Natural killer cell (primary cell): ENCODE measurements at places on chromosomes 6 and 20. TPM values are rescaled to one million over a fixed set of nuclear protein-coding genes. Genes with fewer than 3 reads are reported as not detected.

- no peak overlapping the region for H3K27ac ChIP-seq
- no peaks in the 10 kb centered on the region for H3K27me3 ChIP-seq
- no peak for DNase-seq
- no peak overlapping the region for H3K4me3 ChIP-seq
These were observed 44.1 kb upstream of the MOXD1 start for GRCh38 chr6:132445201-132445951.

DNA sequence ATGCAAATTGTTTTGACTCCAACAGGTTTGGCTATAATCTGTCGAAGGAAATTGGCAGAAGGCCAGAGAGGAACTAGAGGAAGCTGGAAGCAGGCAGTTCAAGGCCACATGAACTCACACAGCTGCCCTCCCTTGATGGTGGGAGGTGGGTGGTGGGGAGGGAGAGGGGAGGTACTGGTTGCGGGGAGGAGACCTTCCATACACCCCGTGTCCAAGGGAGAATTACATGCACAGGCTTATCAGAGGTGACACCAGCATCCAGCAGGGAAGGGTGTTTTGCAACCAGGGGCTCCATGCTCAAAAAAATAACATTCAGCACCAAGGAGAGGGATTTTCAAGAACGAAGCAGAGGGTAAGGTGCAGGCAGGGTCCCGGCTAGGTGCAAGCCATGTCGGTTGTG is 9.1 kb downstream of the PRND start:
- no peaks in the 10 kb centered on the region for H3K36me3 ChIP-seq
- peaks cover 5% of the 10 kb centered on the region for H3K4me1 ChIP-seq
- no peak overlapping the region for H3K27ac ChIP-seq
- DNase-seq = no peak
- no peaks in the 10 kb centered on the region for H3K27me3 ChIP-seq

GRCh38 chr6:19664050-19664449 is 173.1 kb upstream of the ID4 start:
- no peak overlapping the region for H3K4me3 ChIP-seq
- H3K27ac ChIP-seq = no peak overlapping the region
- no peaks in the 10 kb centered on the region for H3K36me3 ChIP-seq

- no peaks in the 10 kb centered on the region for H3K36me3 ChIP-seq
- peak overlapping the region; percentile 48 for H3K4me3 ChIP-seq
- peaks cover 19% of the 10 kb centered on the region for H3K4me1 ChIP-seq
- no peak overlapping the region for H3K27ac ChIP-seq
- DNase-seq = peak; percentile 91
These were observed 14.3 kb upstream of the SPAG4 start for GRCh38 chr20:35600993-35601973.

GRCh38 chr6:12909833-12910232 is 193.3 kb downstream of the PHACTR1 start:
- DNase-seq = no peak
- no peaks in the 10 kb centered on the region for H3K36me3 ChIP-seq
- H3K27me3 ChIP-seq = no peaks in the 10 kb centered on the region
- no peak overlapping the region for H3K27ac ChIP-seq
- H3K4me3 ChIP-seq = no peak overlapping the region

GRCh38 chr6:82131441-82131840 is 116.1 kb downstream of the IBTK start:
- H3K27me3 ChIP-seq = no peaks in the 10 kb centered on the region
- no peaks in the 10 kb centered on the region for H3K4me1 ChIP-seq
- no peak overlapping the region for H3K4me3 ChIP-seq
- no peaks in the 10 kb centered on the region for H3K36me3 ChIP-seq
- H3K27ac ChIP-seq = no peak overlapping the region

- peaks cover 27% of the 10 kb centered on the region for H3K4me1 ChIP-seq
- no peaks in the 10 kb centered on the region for H3K27me3 ChIP-seq
- H3K27ac ChIP-seq = peak within 1 kb of the TSS; percentile 73
- H3K4me3 ChIP-seq = peak within 1 kb of the TSS; percentile 65
These were observed at the start of gene ZNF341 for GRCh38 chr20:33731693-33732165. ZNF341 (plus strand) TSS chr20:33731996; CDS start chr20:33732022, 26 bp downstream.

DNA sequence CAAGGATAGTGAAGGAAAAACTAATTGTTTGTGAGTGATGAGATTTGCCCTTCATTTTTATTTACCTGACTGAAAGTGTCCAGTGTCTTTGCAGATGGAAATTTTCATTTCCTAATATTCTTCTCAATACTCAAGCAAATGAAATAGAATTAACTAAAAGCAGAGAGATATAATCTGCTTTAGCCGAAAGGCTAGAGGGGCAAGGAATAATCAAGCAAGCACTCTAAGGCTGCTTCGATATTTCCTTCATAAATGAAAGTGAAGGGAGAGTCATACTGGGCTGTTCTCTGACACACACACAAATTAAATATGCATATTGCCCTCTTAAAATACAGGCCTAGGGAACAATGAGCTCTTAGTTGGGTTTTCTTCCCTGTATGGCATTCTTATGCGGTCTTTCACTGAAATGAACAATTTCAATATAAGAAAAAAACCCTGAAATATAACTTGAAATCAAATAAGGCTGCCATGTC is 47.5 kb upstream of the POPDC3 start:
- H3K27ac ChIP-seq = no peak overlapping the region
- no peaks in the 10 kb centered on the region for H3K27me3 ChIP-seq
- no peak for DNase-seq
- H3K36me3 ChIP-seq = no peaks in the 10 kb centered on the region

DNA sequence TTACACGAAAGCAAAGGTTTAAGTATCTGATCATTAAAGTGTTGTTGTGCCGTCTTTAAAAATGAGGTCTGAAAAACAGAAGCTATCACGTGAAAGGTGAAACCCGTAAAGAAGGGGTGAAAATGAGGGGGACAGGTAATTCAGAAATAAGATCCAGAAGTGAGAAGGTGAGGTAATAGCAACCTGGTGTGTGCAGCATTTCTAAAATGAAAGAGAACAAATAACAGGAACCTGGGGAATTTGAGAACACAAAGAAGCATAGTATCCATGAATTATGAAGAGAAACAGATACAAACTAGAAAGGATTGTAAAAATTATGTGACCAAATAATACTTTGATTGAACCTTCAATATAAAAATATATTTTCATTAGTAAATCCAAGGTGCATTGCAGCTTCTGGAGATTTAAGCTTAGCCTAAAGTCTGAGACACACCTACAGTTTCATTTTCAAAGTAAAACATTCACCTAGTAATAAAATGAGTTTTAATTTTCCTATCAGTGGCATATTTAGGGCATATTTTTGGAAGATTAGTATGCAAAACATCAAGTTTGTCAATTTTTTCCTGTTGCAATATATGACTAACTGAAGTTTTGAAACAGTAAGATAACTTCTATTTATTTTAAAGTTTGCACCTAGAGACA is 1.4 kb downstream of the HEY2 start:
- H3K4me3 ChIP-seq = no peak overlapping the region
- peaks cover 29% of the 10 kb centered on the region for H3K4me1 ChIP-seq
- H3K36me3 ChIP-seq = no peaks in the 10 kb centered on the region
- H3K27me3 ChIP-seq = peaks cover 44% of the 10 kb centered on the region
- no peak for DNase-seq
- no peak overlapping the region for H3K27ac ChIP-seq

- peaks cover 24% of the 10 kb centered on the region for H3K4me1 ChIP-seq
- H3K27me3 ChIP-seq = no peaks in the 10 kb centered on the region
- no peak overlapping the region for H3K27ac ChIP-seq
- DNase-seq = no peak
- H3K4me3 ChIP-seq = no peak overlapping the region
These were observed 97.8 kb upstream of the MRPS10 start for GRCh38 chr6:42315259-42315990.

DNA sequence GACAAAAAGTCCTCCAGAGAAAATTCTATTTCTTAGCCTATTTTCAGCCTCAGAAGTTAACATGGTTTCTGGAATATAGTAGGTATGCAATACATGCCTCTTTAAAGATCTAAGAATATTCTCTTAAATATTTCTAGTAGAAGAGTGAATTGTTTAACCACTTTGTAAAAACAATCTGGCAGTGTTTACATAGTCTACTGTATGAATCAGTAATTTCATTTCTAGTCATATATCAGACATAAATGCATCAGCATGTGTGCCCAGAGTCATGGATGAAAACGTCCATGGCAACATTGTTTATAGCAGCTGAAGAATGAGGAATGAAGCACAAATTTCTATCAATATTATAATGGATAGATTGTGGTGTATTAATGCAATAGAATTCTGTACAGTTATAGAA is 124.9 kb downstream of the NKAIN2 start:
- DNase-seq = no peak
- H3K36me3 ChIP-seq = no peaks in the 10 kb centered on the region
- H3K27ac ChIP-seq = no peak overlapping the region

DNA sequence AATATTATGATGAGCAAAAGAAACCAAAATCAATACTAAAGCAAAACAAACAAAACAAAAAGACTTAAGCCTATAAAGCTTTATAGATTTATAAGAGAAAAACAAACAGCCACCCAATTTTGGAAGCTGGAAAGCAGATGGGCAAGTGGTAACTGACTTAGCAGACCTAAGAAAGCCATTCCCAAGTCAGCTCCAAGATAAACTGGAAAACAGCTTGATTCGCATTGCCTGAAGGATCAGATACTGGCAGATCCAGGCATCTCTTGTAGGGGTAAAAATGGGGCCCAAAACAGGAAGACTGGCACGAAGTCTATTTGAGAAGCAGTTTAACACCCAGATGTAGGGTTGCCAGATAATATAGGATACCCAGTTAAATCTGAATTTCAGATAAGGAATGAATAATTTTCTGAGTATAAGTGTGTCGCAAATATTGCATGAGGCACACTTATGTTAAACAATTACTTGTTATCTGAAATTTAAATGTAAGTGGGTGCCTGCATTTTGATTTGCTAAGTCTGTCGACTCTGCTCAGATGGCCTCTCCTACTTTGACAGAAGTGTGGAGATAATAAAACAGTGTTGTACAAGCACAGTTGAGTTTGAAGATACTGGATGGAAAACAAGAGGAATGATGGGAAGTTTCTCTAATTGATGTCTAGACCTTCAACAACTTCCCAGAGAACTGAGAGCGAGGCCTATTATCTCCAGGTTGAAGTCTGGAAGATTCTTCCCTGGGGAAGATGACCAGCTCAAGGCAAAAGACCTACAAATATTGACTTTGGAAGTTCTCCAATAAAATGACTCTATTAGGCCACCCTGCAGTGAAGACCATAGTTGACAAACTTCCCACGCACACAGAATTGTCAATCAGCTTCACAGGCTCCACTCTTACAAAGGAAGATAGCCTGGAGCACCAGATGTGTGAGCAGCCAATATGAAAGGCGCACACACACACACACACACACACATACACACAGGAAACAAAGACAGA is 113.4 kb downstream of the FAM50B start:
- no peaks in the 10 kb centered on the region for H3K27me3 ChIP-seq
- no peak overlapping the region for H3K4me3 ChIP-seq
- H3K27ac ChIP-seq = no peak overlapping the region
- DNase-seq = no peak
- no peaks in the 10 kb centered on the region for H3K36me3 ChIP-seq

- H3K4me1 ChIP-seq = peaks cover 13% of the 10 kb centered on the region
- peak overlapping the region; percentile 87 for H3K27ac ChIP-seq
- H3K27me3 ChIP-seq = no peaks in the 10 kb centered on the region
- H3K36me3 ChIP-seq = no peaks in the 10 kb centered on the region
- H3K4me3 ChIP-seq = no peak overlapping the region
These were observed 23.5 kb downstream of the PLEKHG1 start for GRCh38 chr6:150622941-150623874.

DNA sequence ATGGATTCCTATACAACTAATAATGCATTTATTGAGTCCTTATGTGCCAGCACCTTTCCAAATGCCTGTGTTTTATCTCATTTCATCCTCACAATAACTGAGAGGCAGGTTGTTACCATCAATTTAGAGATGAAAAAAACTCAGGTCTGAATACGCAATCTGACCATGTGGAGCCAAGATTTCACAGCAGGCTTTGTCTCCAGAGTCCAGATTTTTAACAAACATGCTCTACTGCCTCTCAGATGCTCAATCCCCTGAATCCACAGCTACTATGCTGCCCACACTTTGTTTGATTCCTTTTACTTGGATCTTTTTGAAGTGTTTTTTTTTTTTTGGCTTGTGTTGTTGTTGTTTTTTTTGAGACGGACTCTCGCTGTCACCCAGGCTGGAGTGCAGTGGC is 46.8 kb downstream of the B4GALT5 start:
- H3K4me3 ChIP-seq = no peak overlapping the region
- no peaks in the 10 kb centered on the region for H3K27me3 ChIP-seq
- no peaks in the 10 kb centered on the region for H3K36me3 ChIP-seq

- H3K4me1 ChIP-seq = no peaks in the 10 kb centered on the region
- no peaks in the 10 kb centered on the region for H3K27me3 ChIP-seq
- no peaks in the 10 kb centered on the region for H3K36me3 ChIP-seq
- no peak for DNase-seq
- no peak overlapping the region for H3K4me3 ChIP-seq
These were observed 77.1 kb downstream of the SOD2 start for GRCh38 chr6:159615918-159616317.

GRCh38 chr20:16052456-16052855 is 520.8 kb downstream of the KIF16B start:
- no peak overlapping the region for H3K27ac ChIP-seq
- H3K4me3 ChIP-seq = no peak overlapping the region
- no peaks in the 10 kb centered on the region for H3K27me3 ChIP-seq

- peaks cover 5% of the 10 kb centered on the region for H3K36me3 ChIP-seq
- no peaks in the 10 kb centered on the region for H3K27me3 ChIP-seq
- H3K4me1 ChIP-seq = peaks cover 35% of the 10 kb centered on the region
- no peak overlapping the region for H3K4me3 ChIP-seq
These were observed 101.1 kb downstream of the HIVEP1 start for GRCh38 chr6:12113190-12113577.

The LGSN gene
- total RNA-seq = not detected

The LY6G6F gene
- total RNA-seq = 0.97 TPM

The BEND6 gene
- total RNA-seq = not detected

The FERMT1 gene
- total RNA-seq = not detected

The SPTLC3 gene
- 4.6 TPM for total RNA-seq
